ENCODE measurements at places on chromosomes 1 and 21. TPM values are rescaled to one million over a fixed set of nuclear protein-coding genes. Genes with fewer than 3 reads are reported as not detected.

DNA sequence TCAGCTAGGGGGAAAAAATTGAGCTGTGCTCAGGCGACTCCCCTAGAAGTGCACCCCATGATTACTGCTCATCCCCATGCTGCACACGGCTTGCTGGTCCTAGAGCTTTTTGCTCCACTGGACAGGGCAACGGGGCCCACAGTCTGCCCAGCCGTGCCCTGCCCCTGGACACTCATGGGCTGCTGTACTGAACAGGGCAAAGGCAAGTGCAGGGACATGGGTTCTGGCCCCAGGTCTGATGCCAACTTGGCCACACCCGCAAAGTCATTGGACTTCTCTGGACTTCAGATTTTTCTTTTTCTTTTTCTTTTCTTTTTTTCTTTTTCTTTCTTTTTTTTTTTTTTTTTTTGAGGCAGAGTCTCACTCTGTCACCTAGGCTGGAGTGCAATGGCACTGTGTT is 42.9 kb upstream of the TARBP1 start:
- H3K4me1 ChIP-seq, result peaks cover 21% of the 10 kb centered on the region
- DNase-seq, result no peak
- H3K27ac ChIP-seq, result no peak overlapping the region
- H3K4me3 ChIP-seq, result no peak overlapping the region
- H3K27me3 ChIP-seq, result no peaks in the 10 kb centered on the region
- no peaks in the 10 kb centered on the region for H3K36me3 ChIP-seq

DNA sequence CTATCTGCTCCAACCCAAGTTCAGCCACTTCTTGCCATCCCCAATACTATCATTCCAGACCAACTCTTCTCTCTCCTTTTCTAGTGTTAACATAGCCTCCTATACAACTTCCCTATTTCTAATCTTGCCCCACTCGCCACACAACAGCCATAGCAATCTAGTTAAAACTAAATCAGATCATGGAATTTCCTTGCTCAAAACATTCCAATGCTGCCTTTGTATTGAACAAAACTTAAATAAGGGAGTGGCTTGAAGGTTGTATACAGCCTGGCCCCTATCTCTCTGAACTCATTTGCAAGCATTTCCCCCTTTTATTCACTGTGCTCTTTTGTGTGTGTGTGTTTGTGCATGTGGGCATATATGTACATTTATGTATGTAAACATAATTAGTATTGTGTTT is 118.1 kb upstream of the SGIP1 start:
- H3K4me1 ChIP-seq, result no peaks in the 10 kb centered on the region
- no peak for DNase-seq
- no peak overlapping the region for H3K27ac ChIP-seq
- H3K4me3 ChIP-seq, result no peak overlapping the region

GRCh38 chr1:171055966-171056643 is 34.6 kb upstream of the FMO3 start:
- no peaks in the 10 kb centered on the region for H3K36me3 ChIP-seq
- H3K27me3 ChIP-seq, result no peaks in the 10 kb centered on the region
- DNase-seq, result no peak
- no peaks in the 10 kb centered on the region for H3K4me1 ChIP-seq
- no peak overlapping the region for H3K4me3 ChIP-seq

DNA sequence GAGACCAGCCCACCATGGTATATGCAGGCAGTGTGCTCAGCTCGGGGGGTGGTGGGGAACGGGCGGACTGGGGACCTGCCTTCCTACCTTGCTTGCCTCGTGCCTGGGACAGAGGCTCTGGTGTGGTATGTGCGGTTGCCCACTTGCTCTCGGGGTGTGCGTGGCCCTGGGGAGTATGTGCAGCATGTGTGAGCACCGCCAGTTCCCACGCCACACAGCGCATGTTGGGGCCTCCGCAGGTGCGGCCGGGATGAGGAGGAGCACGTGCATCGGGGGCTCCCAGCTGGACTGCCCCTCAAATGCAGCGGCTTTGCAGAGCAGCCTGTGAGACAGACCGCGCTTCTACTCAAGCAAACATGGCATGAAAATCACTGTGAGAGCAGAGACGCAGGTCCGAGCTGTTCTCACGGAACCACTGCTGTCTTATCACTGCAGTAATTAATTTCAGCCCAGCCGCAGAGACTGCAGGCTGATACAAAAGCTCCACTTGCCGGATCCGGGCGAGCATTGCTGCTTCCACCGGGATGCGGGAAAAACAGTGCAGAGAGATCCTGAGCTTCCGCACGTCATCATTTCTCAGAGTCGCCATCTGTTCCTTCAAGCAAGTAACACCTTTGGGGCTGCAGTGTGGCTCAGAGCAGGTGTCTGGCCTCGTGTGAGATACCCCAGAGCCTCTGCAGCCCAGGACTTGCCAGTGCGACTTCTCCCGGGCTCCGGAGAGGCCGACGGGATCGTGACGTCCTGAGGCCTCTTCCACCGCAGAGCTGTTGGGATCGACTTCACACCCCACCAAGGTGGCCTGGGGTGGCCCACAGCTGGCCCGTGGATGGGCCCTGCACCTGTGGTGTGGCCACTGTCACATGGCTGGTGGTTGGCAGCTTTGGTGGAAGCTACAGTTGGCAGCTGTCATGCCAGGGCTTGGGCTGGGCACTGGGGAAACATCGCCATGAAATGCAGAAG is 92.6 kb upstream of the ACTRT2 start:
- peaks cover 27% of the 10 kb centered on the region for H3K27me3 ChIP-seq
- no peak overlapping the region for H3K4me3 ChIP-seq
- no peak for DNase-seq
- H3K4me1 ChIP-seq, result no peaks in the 10 kb centered on the region
- H3K27ac ChIP-seq, result no peak overlapping the region

GRCh38 chr1:3097231-3097630 is 28.2 kb downstream of the PRDM16 start:
- H3K4me3 ChIP-seq, result no peak overlapping the region
- DNase-seq, result no peak
- peaks cover 84% of the 10 kb centered on the region for H3K27me3 ChIP-seq
- no peak overlapping the region for H3K27ac ChIP-seq
- H3K4me1 ChIP-seq, result no peaks in the 10 kb centered on the region

DNA sequence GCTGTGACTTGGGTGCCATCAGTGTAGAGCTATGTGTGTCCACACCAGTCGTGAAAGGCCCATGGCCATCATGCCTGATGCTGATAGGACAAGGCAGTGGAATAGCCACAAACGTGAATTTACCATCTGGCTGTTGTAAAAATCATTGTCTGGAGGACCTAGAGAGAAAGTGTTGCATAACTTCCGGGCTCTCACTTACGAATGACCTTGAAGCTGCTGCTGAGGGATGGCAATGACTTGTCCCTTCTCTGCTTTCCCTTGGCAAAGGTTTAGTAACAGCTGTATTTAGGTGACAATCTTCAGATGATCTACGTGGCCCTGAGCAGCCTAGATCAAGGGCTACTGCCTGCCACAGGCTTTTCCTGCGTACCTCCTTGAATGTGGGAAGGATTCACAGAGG is 5.8 kb downstream of the ATP1B1 start:
- H3K4me1 ChIP-seq, result peaks cover 5% of the 10 kb centered on the region
- H3K36me3 ChIP-seq, result no peaks in the 10 kb centered on the region
- H3K4me3 ChIP-seq, result no peak overlapping the region

DNA sequence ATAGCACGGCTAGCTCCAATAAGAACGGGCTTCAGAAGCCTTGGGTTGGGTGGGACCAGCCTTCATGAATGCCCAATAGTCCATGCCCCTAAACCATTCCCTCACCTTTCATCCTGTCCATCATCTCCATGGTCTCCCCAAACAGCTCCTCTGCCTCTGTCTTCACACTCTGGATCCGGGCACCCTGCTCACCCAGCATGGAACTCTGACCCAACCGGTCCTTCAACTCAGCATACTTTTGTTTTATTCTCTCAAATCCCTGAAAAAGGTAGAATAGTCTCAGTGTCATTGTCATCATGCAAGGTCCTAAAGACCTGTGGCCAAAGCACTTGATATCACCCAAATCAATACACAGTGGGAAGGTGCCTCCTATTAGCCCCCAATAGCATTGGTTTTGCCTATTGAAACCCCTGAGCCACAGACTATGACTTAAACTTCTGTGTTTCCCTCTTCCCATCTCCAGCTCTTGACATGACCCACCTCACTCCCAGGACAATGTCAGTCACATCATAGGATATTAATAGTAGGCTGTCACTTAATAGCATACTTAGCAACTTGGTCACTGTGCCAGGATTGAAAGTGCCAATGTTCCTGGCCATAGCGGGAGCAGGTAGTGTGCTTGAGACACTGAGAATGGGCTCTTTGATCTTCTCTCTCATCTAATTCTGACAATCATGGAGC is 33.0 kb downstream of the CAMK1G start:
- no peak overlapping the region for H3K4me3 ChIP-seq
- H3K27me3 ChIP-seq, result peaks cover 38% of the 10 kb centered on the region
- no peaks in the 10 kb centered on the region for H3K36me3 ChIP-seq
- H3K27ac ChIP-seq, result no peak overlapping the region
- no peak for DNase-seq

GRCh38 chr1:30264672-30265025 is 458.7 kb downstream of the MATN1 start:
- no peak overlapping the region for H3K27ac ChIP-seq
- H3K27me3 ChIP-seq, result peaks cover 19% of the 10 kb centered on the region
- H3K36me3 ChIP-seq, result no peaks in the 10 kb centered on the region

NR5A2 gene
- total RNA-seq, result 0.25 TPM

IFI44 gene
- 0.11 TPM for total RNA-seq
